ENCODE measurements at places on chromosomes 11 and 22.

GRCh38 chr11:125995313-125995712 lies 49.5 kb downstream of the VSIG10L2 start:
- no peak for DNase-seq

DNA sequence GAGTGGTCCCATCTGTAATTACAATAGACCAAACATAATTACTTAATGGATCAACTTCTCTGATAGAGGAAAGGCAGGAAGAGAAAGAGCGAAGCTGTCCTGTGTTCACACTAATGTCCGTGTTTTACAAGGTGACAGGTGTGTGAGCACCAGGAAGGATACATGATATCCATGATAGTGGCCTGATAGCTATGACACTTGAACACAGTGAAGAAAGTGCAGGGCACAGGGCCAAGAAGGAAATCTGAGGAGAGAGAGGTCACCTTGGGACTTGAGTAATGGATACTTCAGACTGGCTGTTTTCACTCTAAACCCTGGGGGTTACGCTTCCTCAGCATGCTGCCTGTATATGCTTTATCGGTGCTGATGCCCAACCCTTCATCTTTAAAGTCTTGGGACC lies 29.4 kb downstream of the TUB start:
- no peak for DNase-seq

GRCh38 chr11:18105086-18105801 lies 638 bp downstream of the SAAL1 start:
- DNase-seq = no peak

GRCh38 chr11:15667127-15667725 lies 552.5 kb downstream of the INSC start:
- DNase-seq = no peak
